NCI-H1436 (cell line): ENCODE measurements at places on chromosomes 7 and 10.

- no peak for DNase-seq
Measured at GRCh38 chr7:157468221-157469111, 131.7 kb downstream of the DNAJB6 start.

GRCh38 chr10:123782549-123782948 is 109.1 kb downstream of the CPXM2 start:
- DNase-seq = no peak

DNA sequence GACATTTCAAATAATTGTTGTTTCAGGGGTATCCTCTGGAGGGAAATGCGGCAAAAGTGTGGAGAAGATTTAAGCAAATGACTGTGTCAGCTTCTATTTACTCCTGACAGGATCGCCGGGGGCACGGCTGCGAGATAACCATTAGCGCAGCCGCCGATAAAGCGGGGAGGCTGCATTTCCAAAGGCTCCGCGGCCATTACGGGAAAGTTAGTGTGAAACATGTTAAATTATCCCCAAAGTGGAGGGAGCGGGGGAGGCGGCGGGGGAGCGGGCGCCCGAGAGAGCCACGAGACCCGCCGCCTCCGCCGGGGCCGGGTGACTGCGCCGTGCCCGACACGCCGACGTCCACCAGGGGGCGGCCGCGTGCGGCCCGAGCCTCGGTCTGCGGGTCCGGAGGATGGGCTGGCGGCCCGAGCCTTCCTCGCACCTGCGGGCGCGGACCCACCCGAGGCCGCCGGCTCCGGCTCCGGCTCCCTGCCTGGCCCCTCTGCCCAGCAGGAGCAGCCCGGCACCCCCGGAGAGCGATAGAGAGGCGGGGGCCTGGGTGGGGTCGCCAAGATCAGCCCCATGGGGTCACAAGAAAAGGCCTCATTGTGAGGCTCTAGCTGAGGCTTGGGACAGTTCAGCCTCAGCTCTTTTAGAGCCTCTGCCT is 74.4 kb upstream of the PAX2 start:
- DNase-seq = no peak

DNA sequence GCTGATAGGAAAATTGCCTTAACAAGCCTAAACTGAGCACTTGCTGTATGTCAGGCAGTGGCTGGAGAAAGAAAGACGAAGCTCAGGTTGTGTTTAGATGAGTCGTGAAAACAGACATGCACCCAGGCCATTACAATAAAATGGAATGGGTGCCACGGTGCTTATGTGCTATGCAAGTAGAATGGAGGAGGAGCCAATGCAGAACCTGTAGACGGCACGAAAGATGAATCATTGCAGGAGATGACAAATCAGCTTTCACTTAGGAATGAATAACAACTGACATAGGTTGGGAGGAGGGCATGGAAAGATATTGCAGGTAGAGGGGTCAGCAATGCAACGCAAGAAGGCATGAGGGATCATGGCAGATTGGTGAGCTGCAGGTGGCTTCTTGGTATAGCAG is 61.2 kb upstream of the ARHGAP21 start:
- no peak for DNase-seq

- no peak for DNase-seq
Measured at GRCh38 chr7:130703851-130704250, 17.5 kb upstream of the TSGA13 start.

DNA sequence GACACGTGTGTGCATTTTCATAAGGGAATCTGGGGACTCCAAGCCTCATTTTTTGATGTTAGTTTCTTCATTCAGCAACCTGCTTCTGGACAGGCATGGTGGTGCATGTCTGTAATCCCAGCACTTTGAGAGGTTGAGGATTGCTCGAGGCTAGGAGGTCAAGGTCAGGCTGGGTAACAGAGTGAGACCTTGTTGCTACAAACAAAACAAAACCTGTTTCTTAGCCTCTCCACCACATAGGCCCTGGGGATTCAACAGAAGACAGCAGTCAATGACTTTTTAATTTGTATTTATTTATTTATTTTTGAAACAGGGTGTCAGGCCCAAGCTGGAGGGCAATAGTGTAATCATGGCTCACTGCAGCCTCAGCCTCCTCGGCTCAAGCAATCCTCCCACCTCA is 6.9 kb upstream of the CYTH3 start:
- DNase-seq = no peak

- DNase-seq = no peak
Measured at GRCh38 chr10:122199070-122199469, 72.0 kb upstream of the BTBD16 start.

DNA sequence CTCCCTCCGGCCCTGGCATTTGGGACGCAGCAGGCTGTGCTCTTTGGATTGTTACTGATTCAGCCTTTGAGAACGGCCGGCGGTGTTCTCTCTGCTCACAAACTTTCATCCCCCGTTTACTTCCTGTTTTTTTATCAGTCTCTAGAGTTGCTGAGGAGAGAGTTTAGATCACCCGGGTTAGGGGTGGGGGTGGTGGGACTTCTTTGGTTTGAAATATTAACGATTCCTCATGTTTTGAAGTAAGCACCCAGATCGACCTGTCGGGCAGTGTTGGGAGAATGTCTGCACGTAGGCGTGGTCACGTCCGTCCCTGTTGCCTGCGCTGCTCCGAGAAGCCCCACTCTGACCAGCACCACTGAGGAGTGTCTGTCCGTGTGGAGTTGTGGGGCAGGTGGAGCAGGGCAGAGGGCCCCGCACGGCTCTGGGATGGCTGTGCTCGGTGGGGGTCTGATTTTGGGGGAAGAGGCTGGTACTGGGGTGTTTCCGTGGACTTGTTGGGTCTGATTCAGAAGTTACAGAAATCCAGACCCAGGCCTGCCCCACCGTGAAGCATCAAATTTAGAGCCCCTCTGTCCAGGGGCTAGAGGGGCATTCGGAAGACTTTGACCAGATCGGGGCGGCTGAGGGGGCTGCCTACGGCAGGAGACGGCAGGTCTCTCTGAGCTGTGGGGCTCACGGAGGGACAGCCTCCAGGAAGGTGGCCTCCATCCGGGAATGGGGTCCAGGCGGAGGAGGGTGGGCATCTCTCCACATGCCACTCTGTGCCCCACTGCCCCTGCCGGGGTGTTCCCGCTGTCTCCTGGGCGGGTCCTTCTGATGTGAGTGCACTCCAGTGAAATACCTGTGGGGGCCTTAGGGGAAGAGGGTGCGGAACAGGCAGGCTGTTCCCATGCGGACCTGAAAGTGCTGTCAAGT is 7.4 kb downstream of the INPP5A start:
- DNase-seq = no peak

- DNase-seq = no peak
Measured at GRCh38 chr7:81135324-81135723, 216.5 kb upstream of the SEMA3C start.

DNA sequence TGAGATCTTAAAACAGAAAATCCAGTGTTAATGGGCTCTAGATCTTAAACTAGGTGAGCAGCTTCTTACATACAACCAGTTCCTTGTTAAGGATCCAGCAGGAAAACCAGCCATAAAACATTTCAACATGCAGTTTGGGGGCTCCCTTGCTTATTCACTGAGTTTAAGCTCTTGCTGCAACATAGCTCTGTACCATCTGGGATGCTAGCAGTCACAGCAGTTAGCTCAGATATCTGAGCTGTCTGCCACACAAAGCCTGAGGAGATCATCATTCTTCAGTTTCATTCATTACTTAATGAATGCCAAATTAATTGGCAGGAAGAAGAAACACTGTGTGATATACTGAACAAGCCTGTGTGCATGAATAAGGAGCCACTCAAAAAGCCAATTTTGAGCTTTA is 62.8 kb downstream of the PODXL start:
- no peak for DNase-seq

- DNase-seq = no peak
Measured at GRCh38 chr10:103627893-103628292, 134.4 kb downstream of the NEURL1 start.

- no peak for DNase-seq
Measured at GRCh38 chr10:129772468-129773358, 191.4 kb downstream of the EBF3 start.

GRCh38 chr7:58086461-58086860 is 636.5 kb downstream of the ZNF716 start:
- DNase-seq = no peak

- DNase-seq = no peak
Measured at GRCh38 chr10:60827791-60828488, 49.7 kb downstream of the CDK1 start.

DNA sequence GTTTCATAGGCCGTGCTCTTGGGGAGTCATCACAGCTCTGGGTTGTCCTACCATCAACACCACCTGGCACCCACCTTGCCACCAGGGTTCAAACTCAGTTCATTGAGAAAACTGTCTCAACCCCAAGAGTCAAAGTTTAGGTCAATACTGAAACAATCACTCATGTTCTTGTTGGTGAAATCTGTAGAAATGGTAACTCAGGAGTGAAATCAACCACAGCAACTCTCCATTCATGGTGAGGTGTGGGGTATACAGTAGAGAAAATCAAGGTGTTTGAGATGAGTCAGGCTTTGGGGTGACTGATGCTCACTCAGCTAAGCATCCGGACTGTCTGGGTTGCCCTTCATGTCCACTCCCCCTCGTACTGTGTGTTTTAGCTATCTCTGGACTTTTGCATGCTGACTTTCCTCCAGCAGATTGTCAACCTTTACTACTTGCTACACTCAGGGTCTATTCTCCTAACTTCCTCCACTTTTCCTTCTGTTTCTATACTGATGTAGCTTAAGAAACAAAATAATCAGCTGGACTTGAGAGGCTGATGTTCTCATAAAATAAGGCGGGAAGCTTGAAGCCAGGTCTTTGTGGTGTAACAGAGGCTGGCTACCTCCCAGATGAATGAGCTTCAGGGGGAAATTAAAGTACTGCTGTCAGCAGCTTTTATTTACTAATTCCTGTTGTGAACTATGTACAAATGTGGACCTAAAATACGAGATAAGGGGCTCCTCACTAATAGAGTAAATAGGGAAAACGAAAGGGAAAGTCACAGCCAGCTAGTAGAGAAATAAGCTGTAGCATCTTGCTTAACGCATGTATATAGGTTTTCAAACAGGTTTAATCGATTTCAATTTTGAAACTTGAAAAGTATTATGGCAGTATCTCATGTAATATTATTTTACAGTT is 173.6 kb upstream of the AKR1E2 start:
- DNase-seq = no peak

DNA sequence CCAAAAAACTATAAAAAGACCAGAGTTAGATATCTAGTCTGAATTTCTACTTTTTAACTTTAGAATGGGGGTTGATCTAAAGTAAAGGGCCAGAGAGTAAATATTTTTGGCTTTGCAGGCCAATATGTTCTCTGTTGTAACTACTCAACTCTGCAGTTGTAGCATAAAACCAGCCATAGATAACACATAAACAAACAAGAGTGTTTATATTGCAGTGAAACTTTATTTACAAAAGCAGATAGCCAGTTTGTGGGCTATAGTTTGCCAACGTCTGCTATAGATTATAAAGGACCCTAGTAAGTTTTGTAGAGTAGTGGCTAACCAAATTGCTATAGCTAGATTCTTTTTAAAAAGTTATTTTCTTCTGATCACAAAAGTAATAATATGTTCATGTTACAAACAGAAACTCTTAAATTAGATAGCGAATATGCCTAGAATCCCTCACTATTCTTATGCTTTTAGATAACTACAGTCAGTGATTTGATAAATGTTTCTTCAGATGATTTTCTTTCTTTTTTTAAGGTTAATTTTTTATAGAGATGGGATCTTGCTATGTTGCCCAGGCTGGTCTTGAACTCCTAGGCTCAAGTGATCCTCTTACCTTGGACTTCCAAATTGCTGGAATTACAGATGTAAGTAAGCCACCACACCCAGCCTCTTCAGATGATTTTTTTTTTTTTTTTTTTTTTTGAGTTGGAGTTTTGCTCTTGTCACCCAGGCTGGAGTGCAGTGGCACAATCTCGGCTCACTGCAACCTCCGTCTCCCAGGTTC is 23.6 kb upstream of the HBP1 start:
- DNase-seq = no peak

GRCh38 chr10:116611153-116611545 is 9.6 kb upstream of the PNLIPRP2 start:
- no peak for DNase-seq

GRCh38 chr10:3866332-3866731 is 81.3 kb upstream of the KLF6 start:
- DNase-seq = no peak

GRCh38 chr7:84104826-84105225 is 89.8 kb downstream of the SEMA3A start:
- no peak for DNase-seq

DNA sequence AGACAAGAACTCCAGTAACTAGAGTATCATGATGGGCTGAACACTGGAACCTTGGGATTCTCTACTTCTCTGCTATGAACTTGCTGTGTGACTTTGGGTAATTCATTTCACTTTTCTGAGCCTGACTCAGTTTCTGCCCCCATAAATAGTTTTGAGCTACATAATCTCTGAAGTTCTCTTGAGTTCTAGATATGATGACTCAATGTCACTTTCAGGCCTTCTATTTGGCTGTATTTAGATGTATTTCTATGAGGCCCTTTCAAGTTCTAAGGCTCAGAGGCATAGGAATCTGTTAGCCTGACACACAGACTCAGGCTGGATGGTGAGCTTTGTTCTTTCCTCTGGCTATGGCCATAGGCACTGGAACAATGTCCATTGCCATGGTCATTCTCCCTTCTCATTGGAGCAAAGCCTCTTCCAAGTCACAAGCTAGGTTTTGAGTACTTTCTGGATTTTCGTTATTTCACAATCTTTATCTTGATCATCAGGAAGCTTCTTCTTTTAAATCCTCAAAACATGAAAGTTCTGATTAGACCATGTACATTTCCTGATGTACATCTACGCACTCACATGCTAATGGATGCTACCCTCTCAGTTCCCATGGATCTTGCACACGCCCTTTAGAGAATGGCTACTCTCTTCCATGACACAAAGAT is 101.6 kb downstream of the TES start:
- DNase-seq = no peak

DNA sequence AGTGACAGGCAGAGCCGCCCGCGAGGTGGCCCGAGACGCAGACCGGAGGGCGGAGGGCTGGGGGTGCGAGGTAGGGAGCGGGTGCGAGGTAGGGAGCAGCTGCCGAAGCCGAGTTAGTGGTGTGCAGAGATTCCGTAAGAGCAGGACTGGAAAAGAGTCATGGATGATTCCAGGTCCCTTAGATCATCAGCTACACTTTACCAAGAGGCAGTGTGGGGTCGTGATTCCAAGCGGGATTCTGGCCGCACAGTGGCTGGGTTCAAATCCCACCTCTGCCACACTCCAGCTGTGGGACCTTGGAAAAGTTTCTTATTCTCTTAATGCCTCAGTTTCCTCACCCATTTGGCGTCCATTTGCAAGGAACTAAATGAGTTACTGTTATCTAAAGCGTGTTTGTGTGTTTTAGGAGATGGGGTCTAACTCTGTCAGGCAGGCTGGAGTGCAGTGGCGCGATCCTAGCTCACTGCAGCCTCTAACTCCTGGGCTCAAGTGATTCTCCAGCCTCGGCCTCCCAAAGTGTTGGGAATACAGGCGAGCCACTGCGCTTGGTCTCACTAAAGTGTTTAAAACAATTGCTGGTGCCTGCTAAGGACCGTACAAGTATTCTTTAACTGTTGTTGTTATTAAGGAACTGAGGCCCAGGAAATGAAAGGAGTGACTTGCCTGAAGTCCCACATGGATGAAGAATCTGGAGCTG is 1.1 kb downstream of the NDUFB2 start:
- no peak for DNase-seq

GRCh38 chr10:109746861-109747260 is 176.4 kb downstream of the XPNPEP1 start:
- DNase-seq = no peak

GRCh38 chr10:21740989-21741388 is 207.0 kb downstream of the MLLT10 start:
- DNase-seq = no peak
